Hematopoietic multipotent progenitor cell treated with erythropoietin and hydrocortisone succinate and interleukin-3 and kit ligand, for 4 days (in vitro differentiated cells): ENCODE measurements at places on chromosomes 1 and 21.

DNA sequence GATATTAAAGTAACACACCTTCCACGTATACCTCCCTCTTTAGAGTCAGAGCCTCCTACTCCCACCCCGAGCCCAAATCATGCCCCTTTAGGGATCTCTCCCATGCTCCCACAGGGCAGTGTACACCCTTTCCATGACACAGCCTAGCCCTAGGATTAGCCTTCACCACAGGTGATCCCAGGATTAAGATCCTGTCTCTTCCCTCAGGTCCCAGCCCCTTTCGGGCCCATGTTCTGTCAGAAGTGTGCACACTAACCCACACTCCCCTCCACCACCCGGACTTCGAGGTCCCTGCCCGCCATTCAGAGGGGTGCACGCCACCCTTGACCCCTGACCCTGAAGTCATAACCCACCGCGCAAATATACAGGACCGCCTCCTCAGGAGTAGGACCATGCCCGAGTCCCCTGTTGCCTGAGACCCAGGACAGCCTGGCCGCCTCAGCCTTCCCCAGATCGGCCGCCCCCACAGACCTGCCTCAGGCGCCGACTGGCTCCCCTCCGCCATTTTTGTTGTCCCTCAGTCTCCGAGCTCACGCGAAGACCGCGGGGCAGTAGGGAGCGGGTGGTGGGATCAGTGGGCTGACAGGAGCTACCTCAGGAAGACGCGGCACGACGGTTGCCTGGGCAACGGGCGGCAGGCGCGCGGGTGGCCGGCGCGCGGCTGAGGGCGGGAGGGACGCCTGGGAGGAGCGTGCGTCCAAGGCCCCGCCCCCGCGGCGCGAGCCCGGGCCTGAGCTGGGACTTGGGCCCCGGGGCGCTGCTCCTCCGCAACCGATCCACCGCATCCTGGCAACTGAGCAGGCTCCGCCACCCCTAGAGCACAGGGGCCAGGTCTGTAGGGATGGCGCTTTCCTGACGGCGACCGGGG, at the start of gene AGBL4:
Gene AGBL4, minus strand, starts transcription at position 663 of the 868 bp plus-strand sequence.
- DNase-seq, result peak; percentile 50

DNA sequence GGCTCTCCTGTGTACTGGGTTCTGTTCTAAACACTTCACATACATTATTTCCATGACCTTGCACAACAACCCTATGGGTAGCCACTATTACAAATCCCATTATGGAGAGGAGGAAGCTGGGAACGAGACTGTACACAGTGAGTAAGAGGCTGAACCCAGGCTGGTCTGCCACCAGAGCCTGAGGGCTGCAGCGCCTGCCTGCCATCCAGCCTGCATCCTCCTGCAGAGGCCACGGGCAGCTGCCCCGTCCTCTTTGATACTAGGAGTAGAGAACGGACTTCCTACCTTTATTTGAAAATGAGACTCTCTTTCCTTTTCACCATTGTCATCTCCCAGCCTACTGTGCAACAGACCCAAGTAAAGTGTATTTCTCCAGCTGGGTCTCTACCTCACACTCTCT, 370.0 kb downstream of the HHAT start:
- DNase-seq, result no peak

DNA sequence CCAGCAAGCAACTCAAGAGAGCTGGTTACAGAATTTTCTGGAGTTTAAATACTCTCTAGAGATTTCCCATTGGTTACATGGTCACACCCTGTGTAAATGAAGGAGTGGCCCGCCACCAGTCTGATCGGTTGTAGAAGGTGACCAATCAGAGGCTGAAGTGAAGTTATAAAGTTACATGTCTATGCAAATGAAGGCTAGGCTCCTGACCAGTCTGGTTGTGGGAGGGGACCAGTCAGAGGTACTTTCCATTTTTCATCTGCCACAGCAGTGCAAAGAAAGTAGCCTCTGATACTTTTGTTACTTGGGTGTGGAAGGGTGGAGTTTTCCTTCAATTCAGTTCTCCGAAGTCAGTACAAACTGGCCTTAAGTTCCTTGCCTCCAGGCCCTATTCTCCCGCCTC, 273.7 kb downstream of the BARHL2 start:
- no peak for DNase-seq

GRCh38 chr1:23916209-23917131, 3.3 kb upstream of the CNR2 start:
- DNase-seq, result peak; percentile 93

GRCh38 chr1:100100202-100100601, 32.5 kb downstream of the SASS6 start:
- DNase-seq, result peak; percentile 41

DNA sequence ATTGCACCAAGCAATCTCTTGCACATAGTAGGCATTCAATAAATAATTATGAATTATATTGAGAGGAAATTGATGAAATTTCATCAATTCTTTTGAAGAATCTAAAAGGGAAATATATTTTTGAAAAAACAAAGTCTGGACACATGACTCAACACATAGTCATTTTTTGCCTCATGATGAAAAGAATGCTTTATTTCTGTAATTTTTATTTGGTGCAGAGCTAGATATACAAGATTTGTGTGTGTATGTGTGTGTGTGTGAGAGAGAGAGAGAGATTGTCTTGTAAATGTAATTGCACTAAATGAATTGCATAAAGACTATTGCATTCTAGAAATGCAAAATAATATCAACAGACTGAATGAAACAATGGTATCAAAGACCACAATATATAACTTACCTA, 206.2 kb upstream of the C1orf87 start:
- DNase-seq, result no peak

GRCh38 chr1:204558467-204558866, 42.3 kb downstream of the MDM4 start:
- DNase-seq, result peak; percentile 5

DNA sequence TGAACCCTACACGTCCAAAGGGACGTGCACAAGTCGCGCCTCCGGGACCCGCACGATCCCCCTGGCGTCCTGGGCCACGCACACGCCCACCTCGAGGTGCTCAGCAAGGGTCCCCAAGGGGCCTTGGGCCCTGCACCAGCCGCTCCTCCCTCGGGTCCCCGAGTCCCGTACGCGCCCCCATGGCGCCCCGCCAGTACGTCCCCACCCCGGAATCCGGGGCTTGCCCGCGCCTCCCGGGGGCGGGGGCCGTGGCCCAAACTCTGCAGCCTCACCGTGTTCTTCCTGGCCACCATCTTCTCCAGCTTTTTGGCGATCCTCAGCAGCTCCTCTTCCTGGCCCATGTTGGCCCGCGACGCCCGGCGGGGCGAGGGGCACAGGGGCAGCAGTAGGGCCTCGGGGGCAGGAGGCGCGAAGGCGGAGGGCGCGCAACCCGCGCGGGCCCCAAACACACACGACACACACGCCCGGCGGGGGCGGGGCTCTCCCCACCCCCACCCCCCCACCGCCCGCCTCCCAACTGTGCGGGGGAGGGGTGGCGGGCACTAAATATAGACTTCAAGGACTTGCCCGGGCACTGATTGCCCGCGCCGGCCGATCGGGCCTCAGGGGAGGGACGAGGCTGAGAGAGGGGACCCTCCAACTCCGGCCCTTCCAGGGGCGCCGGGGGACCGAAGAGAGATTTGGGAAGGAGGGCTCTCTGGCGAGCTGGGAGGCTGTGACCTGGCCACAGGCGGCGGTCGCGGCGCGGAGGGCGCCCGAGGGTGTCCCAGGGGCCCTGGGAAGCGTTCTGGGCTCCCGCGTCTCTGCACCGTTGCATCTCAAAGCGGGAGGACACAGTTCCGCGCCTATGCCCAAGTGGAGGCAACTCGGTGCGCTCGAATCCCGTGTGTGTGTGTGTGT, at the start of gene TCEA3:
Gene TCEA3, minus strand, starts transcription at position 456 of the 900 bp plus-strand sequence. Its CDS starts 115 bp downstream, at position 341.
- DNase-seq, result peak; percentile 27

DNA sequence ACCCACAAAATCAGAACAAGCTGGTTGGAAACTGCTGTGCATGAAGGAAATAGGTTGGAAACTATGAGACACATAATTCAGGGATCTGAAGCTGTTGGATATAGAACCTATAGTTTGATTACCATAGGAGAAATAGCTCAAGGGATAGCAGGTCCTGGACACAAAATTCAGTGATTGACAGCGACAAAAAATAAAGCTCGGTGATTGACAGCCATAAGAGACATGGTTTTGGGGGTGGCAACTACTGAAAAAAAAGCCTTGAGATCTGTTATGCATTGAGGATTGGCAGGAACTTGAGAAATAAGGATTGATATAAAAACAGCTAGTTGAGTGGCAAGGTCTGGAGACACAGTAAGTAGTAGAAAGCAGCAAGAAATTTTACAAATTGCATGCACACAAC, at the start of gene KRTAP25-1:
Gene KRTAP25-1, minus strand, starts transcription at position 300 of the 400 bp plus-strand sequence. Its CDS starts 24 bp downstream, at position 276.
- DNase-seq, result no peak
